ENCODE measurements at places on chromosomes 16 and 17. TPM values are rescaled to one million over a fixed set of nuclear protein-coding genes. Genes with fewer than 3 reads are reported as not detected.

The ADAP2 gene
- 0.39 TPM for total RNA-seq

The HNF1B gene
- total RNA-seq, result not detected

The KRTAP4-3 gene
- not detected for total RNA-seq

The LAT gene
- 270 TPM for total RNA-seq

The HBA1 gene
- not detected for total RNA-seq

GRCh38 chr17:41678907-41679739, 9.6 kb upstream of the EIF1 start:
- H3K36me3 ChIP-seq, result peaks cover 11% of the 10 kb centered on the region
- H3K4me3 ChIP-seq, result peak overlapping the region; percentile 84
- no peaks in the 10 kb centered on the region for H3K27me3 ChIP-seq
- H3K27ac ChIP-seq, result peak overlapping the region; percentile 94
- peaks cover 62% of the 10 kb centered on the region for H3K4me1 ChIP-seq

DNA sequence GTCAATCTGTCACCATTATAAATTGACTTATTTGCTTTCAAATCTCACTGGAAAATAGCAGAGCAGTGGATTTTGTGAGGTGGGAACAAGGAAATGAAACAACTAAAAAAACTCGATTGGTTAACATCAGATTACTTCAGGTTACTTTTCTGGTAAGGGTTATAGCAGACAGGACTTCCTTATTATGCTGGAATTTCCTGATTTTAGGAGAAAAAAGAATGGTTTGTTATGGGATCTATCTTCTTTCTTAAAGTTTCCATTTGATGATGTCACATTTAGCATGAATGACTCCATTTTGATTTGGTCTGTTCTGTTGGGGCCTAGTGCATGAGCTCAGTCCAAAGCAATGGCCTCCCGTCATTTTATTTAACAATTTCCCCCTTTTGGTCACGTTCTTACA, 210.6 kb downstream of the KCNJ2 start:
- H3K36me3 ChIP-seq, result no peaks in the 10 kb centered on the region
- no peak for DNase-seq
- no peak overlapping the region for H3K27ac ChIP-seq
- no peaks in the 10 kb centered on the region for H3K27me3 ChIP-seq
- H3K4me1 ChIP-seq, result no peaks in the 10 kb centered on the region

GRCh38 chr16:81558077-81558443, 113.5 kb downstream of the CMIP start:
- H3K27ac ChIP-seq, result no peak overlapping the region
- DNase-seq, result no peak
- H3K36me3 ChIP-seq, result peaks cover 9% of the 10 kb centered on the region
- H3K27me3 ChIP-seq, result no peaks in the 10 kb centered on the region

GRCh38 chr16:53849585-53849984, 145.6 kb downstream of the FTO start:
- no peaks in the 10 kb centered on the region for H3K27me3 ChIP-seq
- no peak for DNase-seq
- H3K36me3 ChIP-seq, result peaks cover 11% of the 10 kb centered on the region
- H3K4me1 ChIP-seq, result peaks cover 4% of the 10 kb centered on the region

DNA sequence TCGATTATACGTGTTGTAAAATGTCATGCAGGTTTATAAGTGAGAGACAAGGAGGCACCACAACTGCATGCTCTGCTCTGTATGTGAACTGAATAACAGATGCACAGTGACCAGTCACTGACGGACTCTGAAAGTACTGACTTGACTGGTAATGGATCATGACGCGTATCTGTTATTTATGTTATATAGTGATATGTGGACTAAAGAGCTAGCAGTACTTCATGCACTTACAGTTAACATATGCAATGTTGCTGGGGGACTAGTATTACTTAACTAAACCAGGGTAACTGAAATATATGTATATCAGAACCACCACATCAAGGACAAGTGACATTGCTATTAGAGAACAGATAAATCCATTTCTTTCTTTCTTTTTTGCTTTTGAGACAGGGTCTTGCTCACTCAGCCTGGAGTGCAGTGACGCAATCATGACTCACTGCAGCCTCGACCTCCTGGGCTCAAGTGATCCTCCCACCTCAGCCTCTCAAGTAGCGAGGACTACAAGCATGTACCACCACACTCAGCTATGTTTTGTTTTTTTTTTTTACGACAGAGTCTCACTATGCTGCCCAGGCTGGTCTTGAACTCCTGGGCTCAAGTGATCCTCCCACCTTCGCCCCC, 17.2 kb downstream of the COIL start:
- peaks cover 4% of the 10 kb centered on the region for H3K4me1 ChIP-seq
- DNase-seq, result no peak
- no peak overlapping the region for H3K27ac ChIP-seq
- H3K36me3 ChIP-seq, result peaks cover 47% of the 10 kb centered on the region
- no peak overlapping the region for H3K4me3 ChIP-seq

GRCh38 chr16:11183035-11183812, 72.8 kb downstream of the SOCS1 start:
- peaks cover 53% of the 10 kb centered on the region for H3K4me1 ChIP-seq
- peaks cover 38% of the 10 kb centered on the region for H3K36me3 ChIP-seq
- no peak overlapping the region for H3K4me3 ChIP-seq
- no peaks in the 10 kb centered on the region for H3K27me3 ChIP-seq
- no peak for DNase-seq

GRCh38 chr16:88202207-88202745, 180.5 kb upstream of the ZNF469 start:
- H3K27ac ChIP-seq, result no peak overlapping the region
- DNase-seq, result no peak
- H3K4me1 ChIP-seq, result no peaks in the 10 kb centered on the region

Measured in activated CD8-positive, alpha-beta T cell treated with anti-CD3 and anti-CD28 coated beads, Interleukin-2, amount 10 ng/mL, durations not matched to agents 7 days and 5 days (primary cell).